Pulmonary artery endothelial cell (primary cell): ENCODE measurements at places on chromosomes 6 and 20.

DNA sequence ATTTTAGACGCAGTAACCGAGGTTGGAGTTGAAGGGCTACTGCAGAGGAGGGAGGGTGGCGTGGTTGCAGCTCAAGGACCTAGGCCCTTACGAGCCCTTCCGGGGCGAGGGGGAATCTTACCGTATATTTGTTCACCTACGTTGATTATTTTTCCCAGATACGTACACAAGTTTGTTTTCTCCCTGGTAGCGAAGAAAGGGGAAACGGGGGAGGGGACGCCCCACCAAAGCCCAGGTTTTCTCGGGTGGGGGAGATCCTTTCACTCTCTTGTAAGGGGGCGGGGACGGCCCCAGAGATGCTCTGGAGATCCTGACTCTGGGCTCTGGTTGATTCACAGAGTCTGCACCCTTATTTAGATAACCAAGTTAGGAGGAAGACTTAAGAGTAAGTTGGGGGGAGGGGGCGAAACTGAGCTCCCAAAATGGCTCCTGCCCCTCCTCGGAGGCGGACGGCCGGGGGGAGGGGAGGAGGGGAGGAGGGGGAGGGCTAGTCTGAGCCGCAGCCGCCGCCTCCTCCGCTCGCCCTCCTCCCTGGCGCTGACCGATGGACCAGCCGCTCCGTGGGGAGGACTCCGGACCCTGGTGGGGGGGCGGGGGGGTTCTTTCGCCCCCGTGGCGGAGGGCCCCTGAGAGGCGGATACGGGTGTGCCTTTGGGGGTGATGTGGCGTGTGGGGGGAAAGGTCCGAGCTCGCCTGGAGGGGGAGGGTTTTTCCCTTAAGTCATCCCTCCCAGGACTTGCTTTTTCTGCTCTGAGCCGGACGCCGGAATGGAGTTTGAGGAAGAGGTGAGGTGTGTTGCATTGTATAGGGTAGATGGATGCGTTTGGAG, 2.2 kb downstream of the BRD2 start:
- DNase-seq: no peak

DNA sequence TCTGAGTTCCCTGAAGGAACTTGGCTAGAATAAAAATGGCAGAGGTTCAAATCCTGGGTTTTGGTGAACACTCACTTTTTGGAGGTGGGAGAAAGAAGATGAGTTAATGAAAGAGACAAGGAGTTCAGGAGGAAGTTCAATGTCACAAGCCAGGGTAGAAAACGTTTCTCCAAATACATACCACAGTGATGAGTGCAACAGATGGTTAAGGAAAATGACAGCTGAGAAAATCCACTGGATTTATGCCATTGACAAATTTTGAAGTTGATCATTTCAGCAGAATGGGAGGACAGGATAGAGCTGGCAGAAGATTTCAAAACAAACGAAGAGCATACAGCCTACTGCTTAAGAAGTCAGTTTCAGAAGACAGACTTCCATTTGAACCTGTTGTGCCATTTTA, 122.7 kb downstream of the GFRAL start:
- DNase-seq: no peak

DNA sequence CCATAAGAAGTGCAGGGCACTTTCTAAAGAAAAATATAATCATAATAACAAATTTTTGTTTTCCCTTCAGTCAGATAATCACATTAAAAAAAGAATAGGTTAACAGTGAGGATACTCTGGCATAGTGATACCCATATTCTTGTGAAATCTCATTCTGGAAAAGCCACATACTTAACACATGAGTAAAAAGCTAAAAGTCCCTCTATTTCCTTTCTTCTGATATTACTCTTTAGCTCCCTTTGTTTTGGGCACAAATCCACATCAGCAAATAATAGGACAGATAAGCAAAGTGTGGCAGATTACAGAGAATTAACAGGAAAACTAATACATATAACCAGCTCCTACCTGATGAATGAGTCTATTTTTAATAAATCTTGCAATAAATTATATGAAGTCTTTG, 15.8 kb downstream of the SHPRH start:
- no peak for DNase-seq

- DNase-seq: no peak
These were observed 915 bp downstream of the CLVS2 start for GRCh38 chr6:122996794-122997505.

DNA sequence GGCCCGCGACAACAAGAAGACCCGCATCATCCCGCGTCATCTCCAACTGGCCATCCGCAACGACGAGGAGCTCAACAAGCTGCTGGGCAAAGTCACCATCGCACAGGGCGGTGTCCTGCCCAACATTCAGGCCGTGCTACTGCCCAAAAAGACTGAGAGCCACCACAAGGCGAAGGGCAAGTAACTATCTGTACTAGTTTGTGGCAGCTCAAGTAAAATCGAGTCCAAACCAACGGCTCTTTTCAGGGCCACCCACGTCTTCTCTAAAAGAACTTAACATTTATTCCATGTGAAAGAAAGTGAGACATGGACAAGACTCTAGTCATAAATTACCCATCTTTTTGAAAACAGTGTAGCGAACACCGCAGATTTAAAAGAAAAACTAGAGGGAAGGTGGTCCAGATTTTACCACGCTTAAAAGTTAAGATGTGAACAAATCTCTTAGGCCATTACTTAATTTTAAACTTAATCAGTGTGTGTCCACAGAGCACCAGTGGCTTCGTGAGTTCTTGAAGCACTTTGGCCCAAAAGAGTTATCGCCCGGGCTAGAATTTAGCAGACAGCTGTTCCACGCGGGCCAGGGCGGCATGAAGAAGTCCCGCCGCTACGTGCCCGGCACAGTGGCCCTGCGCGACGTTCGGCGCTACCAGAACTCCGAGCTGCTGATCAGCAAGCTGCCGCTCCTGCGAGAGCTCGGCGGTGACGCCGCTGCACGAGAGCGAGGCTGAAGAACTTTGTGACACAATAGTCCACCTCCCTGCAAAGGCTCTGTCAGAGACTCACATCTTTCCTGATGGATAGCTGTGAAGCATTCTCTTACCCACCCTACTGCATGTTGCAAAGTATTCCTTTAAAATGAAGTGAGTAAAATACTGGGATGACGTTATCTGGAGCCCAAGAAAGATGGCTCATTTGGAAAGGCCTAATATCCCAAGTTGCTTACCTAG, 113.9 kb upstream of the PRSS16 start:
- DNase-seq: no peak

DNA sequence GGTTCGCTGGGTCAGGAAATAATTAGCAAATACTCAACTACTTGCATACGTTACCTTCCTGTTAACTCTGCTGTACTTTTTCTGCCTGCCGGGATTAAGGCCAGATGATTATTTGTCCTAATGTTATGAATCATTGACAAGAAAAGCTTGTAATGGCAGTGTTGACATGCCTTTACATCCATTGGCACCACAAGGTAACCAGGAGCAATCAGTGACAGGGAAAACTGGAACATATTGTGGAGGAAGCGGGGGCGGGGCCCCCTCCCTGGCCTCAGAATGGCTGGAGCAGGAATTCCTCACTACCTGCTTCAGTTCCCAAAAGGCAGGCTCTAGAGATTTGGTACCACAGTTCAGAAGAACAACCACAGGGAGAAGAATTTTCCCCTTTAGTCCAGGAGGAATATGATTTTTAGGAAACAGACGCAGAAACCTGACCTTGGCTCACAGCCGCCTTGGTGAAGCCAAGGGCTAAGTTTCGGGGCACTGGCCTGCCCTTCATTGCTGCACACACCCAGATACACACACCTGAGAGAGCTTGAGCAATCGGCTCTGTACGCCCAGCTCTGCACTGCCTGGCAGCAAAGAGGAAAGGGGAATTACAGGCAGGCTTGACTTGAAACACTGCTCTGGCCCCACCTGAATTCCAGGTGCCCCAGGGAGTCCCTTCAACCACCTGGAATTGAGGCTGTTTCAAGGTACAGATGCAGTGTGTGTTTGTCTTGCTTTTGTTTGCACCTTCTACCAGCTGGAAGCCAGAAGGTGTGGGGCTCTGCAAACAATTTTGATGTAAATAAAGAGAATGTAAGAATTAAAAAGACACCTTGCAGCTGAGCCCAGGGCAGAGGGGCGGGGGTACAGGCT, 89.8 kb downstream of the MYB start:
- no peak for DNase-seq

DNA sequence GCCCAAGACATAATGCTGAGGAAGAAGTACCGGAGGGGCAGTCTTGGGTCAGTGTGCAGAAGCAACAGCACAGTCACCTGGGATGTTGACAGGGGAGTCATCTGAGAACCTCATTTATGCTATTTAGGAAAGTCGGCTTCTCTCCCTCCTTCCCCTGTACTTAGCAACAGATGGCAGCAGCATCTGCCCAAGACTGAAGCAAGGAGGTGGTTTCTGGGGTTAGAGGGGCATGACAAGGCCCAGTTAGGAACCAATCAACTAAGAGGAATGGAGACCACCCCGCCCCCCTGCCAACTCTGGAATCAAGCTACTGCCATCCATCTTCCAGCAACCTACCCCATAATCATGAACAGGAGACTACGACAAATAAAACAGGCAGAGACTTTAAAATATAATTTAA, 21.7 kb downstream of the RIPK1 start:
- no peak for DNase-seq

- DNase-seq: no peak
These were observed 186.2 kb downstream of the EPM2A start for GRCh38 chr6:145548933-145549648.

- DNase-seq: no peak
These were observed 93.7 kb upstream of the CBLN4 start for GRCh38 chr20:56098981-56099500.

- no peak for DNase-seq
These were observed 28.9 kb downstream of the EIF2S2 start for GRCh38 chr20:34083137-34083536.

GRCh38 chr6:64926051-64926450, 781.0 kb downstream of the EYS start:
- no peak for DNase-seq

GRCh38 chr6:14692208-14692607, 553.7 kb upstream of the JARID2 start:
- DNase-seq: no peak

DNA sequence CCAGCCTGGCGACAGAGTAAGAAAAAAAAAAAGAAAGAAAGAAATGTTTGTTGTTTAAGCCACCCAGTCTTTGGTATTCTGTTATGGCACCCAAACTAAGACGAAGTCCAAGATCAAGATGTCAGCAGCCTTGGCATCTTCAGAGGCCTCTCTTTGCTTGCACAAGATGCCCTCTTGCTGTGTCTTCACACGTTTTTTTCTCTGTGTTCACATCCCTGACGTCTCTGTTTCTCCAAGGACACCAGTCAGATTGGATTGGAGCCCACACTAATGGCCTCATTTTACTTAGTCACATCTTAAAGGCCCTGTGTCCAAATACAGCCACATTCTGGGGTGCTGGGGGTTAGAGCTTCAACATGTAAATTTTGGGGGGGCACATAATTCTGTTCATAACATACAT, 380.9 kb downstream of the GJA1 start:
- DNase-seq: no peak

- no peak for DNase-seq
These were observed 9.6 kb downstream of the DLGAP4 start for GRCh38 chr20:36315545-36316351.

DNA sequence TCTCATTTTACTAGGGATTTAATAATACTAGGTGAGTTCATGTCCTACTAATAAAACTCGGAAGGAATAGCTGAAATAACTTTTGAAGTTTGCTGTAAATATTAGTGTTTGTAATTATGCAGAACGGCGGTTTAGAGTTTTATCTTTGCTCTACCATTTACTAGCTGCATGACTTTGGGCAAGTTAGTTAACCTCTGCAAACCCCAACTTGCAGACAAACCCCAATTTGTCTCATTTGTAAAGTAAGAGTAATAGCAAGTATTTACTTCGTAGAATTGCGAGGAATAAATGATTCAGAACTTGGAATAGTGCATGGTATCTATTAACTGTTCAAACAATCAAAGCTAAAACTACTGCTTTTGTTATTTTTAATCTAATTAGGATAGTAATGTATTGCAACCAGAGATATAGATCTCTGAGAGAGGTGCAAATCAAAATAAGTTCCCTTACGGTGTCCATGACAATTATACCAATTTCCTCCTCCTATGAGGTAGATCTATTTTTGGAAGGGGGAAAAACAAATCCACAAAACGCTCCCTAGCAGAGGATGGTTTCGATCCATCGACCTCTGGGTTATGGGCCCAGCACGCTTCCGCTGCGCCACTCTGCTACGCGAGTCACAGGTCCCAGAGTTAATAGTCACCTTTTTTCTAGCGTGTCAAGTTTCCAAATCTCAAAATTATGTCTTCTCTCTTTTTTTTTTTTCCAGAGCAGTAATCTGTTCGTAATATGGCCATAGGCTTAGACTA, 35.1 kb upstream of the BTN3A2 start:
- DNase-seq: no peak

DNA sequence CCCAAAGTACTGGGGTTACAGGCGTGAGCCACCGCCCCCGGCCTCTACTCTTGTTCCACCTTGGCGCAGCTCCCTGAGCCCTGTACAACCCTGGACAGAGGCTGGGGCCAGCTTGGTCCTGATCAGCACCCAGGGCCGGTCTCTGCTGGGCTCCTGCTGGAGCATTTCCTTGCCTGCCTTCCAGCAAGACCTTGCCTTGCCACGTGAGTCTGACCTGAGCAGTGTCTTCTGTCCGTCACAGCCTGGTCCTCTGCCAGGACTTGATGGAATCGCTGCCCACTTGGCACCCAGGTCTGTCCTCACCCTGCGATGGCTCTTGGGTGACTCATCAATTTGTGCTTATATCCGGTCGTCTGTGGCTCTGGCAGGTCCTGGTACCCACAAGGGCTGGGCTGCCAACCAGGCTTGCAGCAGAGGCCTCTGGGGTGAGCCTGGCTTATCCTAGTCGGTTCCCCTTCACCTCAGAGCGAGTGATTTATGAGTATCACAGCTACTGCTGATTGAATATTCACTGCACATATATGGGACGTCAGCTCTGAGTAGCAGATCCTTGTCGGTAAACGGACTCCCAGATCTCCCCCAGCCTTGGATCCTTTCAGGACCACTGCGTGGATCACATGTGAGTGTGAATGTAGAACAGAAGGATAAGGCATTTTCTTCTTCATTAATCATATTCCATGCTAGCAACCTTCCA, 10.1 kb upstream of the SULF2 start:
- no peak for DNase-seq

- DNase-seq: no peak
These were observed 179.8 kb upstream of the NOX3 start for GRCh38 chr6:155635416-155635815.

GRCh38 chr6:79898076-79898475, 49.3 kb downstream of the ELOVL4 start:
- DNase-seq: no peak

- DNase-seq: no peak
These were observed 74.1 kb downstream of the PLEKHG1 start for GRCh38 chr6:150673720-150674346.

GRCh38 chr6:163842467-163842866, 427.9 kb downstream of the QKI start:
- no peak for DNase-seq

- no peak for DNase-seq
These were observed 267.7 kb downstream of the RNF144B start for GRCh38 chr6:18654821-18655220.
